Adrenal gland (tissue), 19 donors: ENCODE measurements at places on chromosomes 12 and 14. TPM values are rescaled to one million over a fixed set of nuclear protein-coding genes. Genes with fewer than 3 reads are reported as not detected.

Gene ABCB9
- 2.0 TPM for polyA plus RNA-seq

DNA sequence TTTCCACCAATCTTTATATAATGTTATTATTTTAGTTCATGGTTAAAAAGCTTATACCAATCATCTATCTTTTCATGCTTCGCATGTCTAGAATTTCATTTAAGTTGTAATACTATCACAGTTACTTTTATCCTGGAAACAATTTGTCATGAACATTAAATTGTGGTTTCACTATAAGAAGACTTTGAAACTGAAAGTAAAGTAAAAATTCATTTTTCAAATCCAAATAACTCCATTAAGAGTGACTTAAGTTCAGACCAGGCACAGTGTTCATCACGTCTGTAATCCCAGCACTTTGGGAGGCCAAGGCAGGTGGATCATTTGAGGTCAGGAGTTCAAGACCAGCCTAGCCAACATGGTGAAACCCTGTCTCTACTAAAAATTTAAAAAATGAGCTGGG, 12.4 kb downstream of the ESR2 start:
- no peak for DNase-seq

GRCh38 chr14:36479344-36479743, 40.7 kb downstream of the NKX2-1 start:
- DNase-seq = no peak

- no peak for DNase-seq
Observed at GRCh38 chr12:85325442-85325841, 45.4 kb downstream of the ALX1 start.

DNA sequence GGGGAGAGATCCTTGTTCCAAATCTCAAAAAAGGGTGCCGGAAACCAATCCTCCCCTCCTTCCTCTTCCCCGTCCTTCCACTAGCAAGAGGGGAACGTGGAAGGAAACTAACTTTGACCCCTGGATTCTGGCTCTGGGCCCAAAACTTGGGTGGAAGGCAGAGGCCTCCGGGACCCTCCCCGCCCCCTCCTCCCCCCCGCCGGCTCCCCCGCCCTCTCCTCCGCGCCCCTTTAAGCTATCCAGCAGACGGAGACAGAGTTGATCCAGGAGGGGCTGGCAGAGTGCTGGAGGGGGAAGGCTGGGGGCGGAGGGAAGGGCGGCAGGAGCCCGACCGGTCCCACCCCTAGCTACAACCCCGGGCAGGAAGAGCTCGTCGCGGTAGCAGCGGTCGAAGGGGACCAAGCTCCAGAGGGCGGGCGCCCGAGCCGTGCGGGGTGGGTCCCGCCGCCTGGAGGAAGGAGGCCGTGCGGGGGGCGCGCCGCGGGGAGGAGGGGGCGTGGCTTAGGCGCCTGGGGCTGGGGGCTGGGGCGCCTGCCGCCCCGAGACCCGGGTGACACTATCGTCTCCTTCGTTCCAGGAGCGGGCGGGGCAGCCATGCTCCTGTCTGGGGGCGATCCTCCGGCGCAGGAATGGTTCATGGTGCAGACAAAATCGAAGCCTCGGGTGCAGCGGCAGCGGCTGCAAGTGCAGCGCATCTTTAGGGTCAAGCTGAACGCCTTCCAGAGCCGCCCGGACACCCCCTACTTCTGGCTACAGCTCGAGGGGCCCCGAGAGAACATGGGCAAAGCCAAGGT, at the start of gene NYNRIN:
Gene NYNRIN (plus strand): TSS at position 351 of the 794 bp plus-strand sequence. CDS start 244 bp downstream, at position 595.
- no peak for DNase-seq

Gene PRKD1
- 7.7 TPM for polyA plus RNA-seq

DNA sequence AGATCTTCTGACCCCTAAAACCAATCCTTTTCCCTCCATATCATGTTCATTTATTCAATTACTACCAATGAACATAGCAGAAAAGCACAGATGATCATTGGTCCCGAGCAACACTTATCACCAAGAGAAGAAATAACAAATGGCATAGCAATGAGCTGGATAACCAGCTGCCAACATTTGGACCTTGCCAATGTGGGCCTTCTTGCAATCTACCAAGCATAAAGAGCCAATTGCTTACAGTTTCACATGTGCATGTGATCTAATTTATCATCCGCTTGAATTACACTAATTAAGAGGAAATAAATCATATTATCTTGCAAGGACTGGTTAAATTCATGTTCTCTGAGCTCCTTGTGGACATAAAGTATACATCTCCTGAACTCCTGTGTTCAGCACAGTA, 134.8 kb upstream of the HMGA2 start:
- no peak for DNase-seq
